ENCODE measurements at places on chromosomes 12 and 14. TPM values are rescaled to one million over a fixed set of nuclear protein-coding genes. Genes with fewer than 3 reads are reported as not detected.

OTX2 gene
- total RNA-seq: not detected

NRXN3 gene
- total RNA-seq: 0.51 TPM

SAMD15 gene
- total RNA-seq: 0.33 TPM

ZC2HC1C gene
- 1.5 TPM for total RNA-seq

CLEC9A gene
- total RNA-seq: not detected

JDP2 gene
- total RNA-seq: 95.3 TPM

AHNAK2 gene
- total RNA-seq: 106 TPM

TMEM229B gene
- 0.77 TPM for total RNA-seq

RERG gene
- 0.26 TPM for total RNA-seq

RASAL1 gene
- not detected for total RNA-seq

ISCA2 gene
- 17.7 TPM for total RNA-seq

TBX5 gene
- total RNA-seq: 16.8 TPM

IL26 gene
- total RNA-seq: not detected

LIN52 gene
- 8.2 TPM for total RNA-seq

GDF3 gene
- total RNA-seq: not detected
